ENCODE measurements at places on chromosomes 7 and 10.

DNA sequence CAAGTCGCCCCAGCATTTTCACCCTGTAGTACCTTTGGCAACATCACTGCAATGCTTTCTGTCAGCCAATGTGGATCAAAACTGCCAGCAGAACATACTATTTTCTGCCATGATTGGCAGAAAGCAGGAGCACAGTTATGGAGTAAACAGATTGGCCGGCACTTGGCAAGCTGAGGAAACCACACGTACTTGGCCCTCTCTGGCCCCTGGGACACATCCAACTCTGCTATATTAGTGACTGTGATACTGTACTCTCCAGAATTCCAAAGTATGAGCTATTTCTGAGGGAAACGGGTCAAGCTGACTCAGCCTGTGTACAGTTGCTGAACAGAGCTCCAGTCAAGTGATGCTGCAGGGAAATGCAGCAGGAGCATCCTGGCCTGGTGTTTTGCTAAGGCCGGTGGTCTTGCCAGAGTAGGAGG lies 39.8 kb upstream of the LANCL2 start:
- DNase-seq = no peak

DNA sequence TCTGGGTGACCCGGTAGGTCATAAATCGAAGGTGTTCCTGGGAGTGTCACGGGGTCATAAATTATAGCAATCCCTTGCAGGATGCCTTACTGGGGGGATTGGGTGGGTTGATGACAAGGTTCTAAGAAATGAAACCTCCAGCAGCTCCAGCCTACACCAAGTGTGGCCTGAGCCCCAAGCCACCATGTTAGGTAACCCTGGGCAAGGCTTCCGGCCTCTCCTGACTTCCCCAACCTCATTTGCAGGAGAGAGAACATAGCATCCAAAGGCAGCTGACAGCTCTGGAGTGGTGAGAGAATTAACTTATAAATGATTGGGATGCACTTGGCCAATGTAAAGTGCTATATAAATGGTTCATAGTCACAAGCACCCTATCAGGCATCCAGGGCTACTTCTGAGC lies 52.8 kb upstream of the TMEM273 start:
- no peak for DNase-seq

DNA sequence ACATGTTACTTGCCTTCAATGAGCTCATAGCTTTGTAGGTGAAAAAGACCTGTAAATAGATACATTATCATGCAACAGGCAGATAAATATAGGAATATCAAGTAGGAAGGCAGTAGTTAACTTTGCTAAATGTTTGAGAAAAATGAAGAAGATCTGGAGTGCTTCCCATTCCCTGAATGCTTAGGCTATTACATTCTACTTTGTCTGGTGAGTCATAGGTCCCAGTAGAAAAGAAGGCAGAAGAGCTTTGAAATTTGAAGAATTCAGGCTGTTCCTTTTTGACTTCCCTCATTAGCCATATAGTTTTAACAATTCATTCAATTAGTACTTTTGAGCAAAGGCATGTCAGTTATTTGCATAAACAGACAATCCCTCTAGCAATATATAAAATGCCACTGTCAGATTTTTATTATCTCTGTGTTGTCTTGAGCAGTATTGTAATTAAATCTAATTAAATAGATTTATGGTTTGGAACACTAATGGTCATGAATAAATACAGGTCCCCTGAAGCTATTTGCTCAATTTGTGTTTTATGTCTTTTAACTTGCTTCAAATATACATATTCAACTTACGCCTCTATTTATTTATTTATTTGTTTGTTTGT lies 875.0 kb downstream of the REEP3 start:
- no peak for DNase-seq

GRCh38 chr7:767941-768731 lies 41.1 kb upstream of the PRKAR1B start:
- peak; percentile 100 for DNase-seq

GRCh38 chr10:85047170-85047834 lies 718.9 kb downstream of the CCSER2 start:
- no peak for DNase-seq

GRCh38 chr7:158651968-158652565 lies 52.5 kb downstream of the NCAPG2 start:
- no peak for DNase-seq

DNA sequence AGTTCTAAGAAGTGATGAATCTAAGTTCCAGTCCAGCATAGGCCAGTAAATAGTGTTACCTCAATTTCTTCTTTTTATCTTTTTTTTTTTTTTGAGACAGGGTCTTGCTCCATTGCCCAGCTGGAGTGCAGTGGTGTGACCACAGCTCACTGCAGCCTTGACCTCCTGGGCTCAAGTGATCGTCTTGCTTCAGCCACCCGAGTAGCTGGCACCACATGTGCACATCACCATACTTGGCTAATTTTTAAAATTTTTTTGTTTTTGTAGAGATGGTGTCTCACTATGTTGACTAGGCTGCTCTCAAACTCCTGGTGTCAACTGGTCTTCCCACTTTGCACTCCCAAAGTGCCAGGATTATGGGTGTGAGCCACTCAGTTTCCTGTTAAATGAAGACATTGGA lies 126.6 kb upstream of the LYZL2 start:
- DNase-seq = no peak

- no peak for DNase-seq
These were observed 73.0 kb downstream of the ADCY1 start for GRCh38 chr7:45646996-45647825.

DNA sequence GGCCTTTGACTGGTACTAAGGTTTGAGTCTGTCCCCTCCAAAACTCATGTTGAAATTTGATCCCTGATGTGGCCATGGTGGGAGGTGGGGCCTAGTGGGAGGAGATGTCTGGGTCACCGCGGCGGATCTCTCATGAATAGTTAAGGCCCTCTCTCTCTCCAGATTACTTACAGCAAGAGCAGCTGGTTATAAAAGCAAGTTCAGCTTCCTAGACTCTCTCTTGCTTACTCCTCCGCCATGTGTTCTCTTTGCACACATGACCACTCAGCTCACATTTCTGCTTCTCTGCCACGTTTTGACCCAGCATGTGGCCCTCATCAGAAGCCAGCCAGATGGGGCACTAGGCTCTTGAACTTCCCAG lies 29.9 kb upstream of the ZMIZ1 start:
- no peak for DNase-seq

Measured in NCI-H1092 (cell line).